ENCODE measurements at places on chromosomes 7 and 10.

- DNase-seq, result no peak
Measured at GRCh38 chr10:61919646-61920215, 18.2 kb downstream of the ARID5B start.

GRCh38 chr7:49014870-49015269 lies 90.5 kb downstream of the CDC14C start:
- DNase-seq, result no peak

GRCh38 chr10:122508021-122508420 lies 46.7 kb downstream of the HTRA1 start:
- DNase-seq, result no peak

- DNase-seq, result peak; percentile 68
Measured at GRCh38 chr10:47311932-47312662, 10.2 kb upstream of the GDF2 start.

DNA sequence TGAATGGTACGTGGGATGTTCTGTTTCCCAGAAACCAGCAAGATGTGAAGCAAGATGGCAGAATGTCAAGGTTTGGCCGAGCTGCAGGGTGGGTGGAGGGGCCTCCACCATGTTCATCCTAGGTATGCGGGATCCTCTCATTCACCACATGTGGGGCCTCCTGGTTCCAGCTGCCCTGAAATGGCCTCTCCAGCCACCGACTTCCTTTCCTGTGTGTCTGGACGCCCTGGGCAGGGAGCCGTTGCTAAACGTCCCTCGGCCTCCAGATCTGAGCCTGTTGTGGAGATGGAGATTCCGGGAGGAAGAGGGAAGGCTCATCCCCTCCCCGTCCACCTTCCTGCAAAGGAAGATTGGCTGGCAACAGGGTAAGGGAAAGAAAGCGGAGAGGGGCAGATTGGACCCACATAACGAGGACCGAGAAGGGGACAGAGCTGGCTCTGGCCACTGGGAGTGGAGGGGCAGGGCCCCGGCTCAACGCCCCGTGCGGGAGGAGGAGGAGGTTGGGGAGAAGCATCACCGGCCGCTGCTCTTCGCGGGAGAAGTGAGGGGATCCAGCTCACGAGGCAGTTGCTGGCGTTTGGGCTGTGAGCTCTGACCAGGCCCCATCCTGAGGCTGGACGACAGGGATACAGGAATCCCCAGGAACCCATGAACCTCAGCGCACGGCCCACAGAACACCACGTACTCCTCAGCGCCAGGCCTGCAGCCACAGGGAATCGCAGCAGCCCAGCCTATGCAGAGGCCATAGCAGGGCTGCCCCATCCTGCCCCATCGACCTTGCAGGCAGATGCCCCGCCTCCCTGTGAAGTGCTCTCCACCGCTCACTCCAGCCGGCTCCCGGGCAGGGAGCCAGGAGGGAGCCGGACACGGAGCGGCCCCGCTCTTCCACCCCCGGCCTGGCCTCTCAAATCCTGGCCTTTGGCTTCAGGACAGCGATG lies 98.3 kb downstream of the FOXL3 start:
- DNase-seq, result no peak

Measured in stimulated activated CD8-positive, alpha-beta memory T cell treated with anti-CD3 and anti-CD28 coated beads, Interleukin-2, amount 100 ng/mL, for 1 hour (primary cell).